ENCODE measurements at places on chromosomes 13 and 19.

GRCh38 chr13:68428292-68428691, 1198.2 kb upstream of the PCDH9 start:
- DNase-seq: no peak

GRCh38 chr19:58338825-58339558, 12.2 kb downstream of the ZSCAN22 start:
- DNase-seq: no peak

GRCh38 chr19:56306016-56306415, 8.6 kb downstream of the ZSCAN5A start:
- no peak for DNase-seq

DNA sequence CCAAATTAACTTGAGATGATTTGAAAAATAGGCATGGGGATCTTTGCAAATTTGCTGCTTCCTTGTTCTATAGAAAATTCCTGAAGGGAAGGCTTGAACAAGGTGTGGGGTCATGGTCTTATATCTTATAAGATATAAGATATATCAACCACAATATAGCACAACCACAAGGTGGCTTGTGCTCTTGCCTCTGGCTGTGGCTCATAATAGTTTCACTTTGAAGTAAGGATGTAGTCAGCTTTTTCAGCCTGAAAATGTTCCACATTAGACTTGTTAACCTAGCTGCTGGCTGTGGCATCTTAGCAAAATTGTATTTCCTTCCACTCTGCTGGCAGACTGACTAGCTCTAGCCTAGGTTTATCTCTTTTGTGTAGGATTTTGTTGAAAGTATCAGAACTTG, 169.7 kb downstream of the KLF5 start:
- DNase-seq: no peak

DNA sequence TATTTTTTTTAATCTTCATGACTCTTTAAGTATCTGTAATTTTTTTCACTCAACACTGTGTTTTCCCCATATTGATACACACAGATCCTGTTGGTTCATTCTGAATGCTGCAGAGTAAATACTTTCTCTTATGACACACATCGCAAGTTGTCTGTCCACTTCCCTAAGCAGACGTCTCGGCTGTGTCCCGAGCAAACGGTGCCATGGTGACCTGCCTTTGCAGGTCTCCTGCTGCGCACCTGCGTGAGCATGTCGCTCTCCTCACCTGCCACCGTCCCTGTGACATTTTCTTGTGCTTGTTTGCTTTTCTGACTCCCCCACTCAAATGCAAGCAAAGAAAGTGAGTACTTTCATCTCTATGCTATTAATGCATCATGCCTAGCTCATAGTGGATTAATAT, 57.8 kb downstream of the CCDC70 start:
- no peak for DNase-seq

DNA sequence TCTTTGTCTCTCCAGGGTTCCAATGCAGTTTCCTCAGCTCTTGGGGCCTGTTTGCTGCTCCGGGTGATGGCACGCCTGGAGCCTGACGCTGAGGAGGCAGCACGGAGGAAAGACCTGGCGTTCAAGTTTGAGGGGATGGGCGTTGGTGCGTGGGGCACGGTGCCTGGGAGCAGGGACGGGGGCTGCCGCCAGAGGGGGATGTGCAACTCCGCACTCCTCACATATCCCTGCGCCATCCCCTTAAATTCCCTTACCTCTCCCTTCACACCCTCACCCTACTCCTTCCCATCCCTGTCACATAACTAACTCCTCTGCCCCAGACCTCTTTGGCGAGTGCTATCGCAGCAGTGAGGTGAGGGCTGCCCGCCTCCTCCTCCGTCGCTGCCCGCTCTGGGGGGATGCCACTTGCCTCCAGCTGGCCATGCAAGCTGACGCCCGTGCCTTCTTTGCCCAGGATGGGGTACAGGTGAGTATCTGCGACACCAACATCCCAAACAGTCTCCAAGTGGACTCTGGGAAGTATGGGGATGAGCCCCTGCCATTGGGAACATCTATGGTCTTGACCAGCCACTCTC, 31.1 kb downstream of the TRPM4 start:
- DNase-seq: no peak

DNA sequence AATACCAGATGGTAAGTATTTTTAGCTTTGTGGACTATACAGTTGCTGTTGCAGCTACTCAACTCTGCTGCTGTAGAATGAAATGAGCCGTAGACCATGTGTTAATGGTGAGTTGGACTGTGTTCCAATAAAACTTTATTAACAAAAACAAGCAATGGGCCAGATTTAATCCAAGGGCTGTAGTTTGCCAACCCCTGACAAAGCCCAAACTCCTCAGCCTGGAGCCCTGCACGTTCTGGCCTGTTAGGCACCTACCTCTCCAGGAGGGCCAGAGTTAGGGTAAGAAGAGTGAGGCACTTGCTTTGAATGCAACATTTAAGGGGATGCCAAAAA, 36.7 kb upstream of the CD33 start:
- no peak for DNase-seq

DNA sequence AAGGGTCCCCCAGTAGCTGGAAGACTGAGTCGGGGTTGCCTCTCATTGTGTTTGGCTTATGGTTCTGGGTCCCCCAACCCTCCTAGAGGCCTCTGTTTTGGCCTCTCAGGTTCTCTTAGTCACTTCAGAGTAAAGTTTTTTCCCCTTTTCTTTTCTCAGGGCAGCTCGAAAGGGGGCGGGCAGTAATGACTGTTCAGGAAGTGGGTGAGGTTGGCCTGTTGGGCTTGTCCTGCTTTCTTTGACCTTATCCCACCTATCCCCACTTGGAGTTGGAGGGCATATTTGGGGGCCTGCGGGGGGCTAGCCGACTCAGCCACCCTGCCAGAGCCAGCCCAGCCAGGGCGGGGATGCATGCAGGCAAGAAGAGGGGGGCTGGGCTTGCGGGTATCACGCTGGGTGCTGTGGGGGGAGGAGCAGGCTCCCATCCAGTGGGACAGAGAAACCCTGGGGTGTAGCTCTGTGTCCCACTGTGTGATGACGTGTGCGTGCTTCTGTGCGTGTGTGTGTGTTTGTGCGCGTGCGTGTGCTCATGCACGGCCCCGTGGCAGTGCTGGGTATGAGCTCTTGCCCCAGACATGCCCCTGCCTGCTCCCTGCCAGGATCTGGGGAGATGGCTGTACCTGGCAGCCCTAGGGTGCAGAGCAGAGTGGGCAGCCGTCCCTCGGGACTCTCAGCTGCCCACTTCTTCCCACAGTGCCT, 1.4 kb downstream of the CIC start:
- no peak for DNase-seq

GRCh38 chr13:74450525-74450845, 316.3 kb upstream of the KLF12 start:
- DNase-seq: no peak

DNA sequence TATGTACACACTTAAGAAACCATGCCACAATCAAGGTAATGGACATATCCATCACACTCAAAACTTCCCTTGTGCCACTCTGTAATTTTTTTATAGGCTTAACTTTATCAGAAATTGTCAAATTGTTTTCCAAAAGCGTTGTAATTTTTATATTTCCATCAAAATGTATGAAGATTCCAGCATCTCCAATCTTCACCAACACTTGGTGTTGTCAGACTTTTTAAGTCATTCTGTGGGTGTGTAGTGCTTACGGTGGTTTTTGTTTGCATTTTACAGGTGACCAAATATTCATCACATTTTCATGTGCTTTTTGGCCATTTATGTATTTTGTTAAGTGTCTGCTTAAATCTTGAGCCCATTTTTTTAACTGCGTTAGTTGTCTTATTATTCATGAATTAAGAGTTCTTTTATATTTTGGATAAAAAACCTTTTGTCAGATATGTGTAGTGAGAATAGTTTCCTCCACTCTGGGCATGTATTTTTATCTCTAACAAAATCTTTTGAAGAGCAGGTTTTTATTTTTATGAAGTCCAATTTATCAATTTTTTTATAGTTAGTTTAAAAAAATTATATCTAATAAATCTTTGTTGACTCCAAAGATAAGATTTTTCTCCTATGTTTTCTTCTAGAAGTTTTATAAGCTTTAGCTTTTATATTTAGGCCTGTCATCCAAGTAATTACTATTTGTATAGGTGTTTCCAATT, 4.6 kb upstream of the ZNF45 start:
- no peak for DNase-seq

DNA sequence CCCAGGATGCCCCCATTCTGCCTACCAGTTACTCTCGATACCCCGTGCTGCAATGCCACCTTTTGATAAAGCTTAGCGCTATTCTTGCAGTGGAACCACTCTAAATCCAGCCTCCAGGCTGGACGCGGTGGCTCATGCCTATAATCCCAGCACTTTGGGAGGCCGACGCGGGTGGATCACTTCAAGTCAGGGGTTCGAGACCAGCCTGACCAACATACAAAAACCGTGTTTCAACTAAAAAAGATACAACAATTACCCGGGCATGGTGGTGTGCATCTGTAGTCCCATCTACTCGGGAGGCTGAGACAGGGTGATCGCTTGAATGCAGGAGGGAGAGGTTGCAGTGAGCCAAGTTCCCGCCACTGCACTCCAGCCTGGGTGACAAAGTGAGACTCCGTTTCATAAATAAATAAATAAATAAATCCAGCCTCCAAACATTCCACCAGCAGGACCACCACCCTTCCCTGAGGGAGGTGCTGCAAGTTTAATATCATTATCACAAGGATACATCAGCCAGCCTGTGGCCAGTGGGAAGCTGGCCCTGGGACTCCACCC, 27.7 kb downstream of the CYP2B6 start:
- no peak for DNase-seq

GRCh38 chr13:87678372-87678752, 7.2 kb downstream of the SLITRK5 start:
- no peak for DNase-seq

GRCh38 chr19:47406711-47407416, 12.5 kb downstream of the MEIS3 start:
- DNase-seq: no peak

DNA sequence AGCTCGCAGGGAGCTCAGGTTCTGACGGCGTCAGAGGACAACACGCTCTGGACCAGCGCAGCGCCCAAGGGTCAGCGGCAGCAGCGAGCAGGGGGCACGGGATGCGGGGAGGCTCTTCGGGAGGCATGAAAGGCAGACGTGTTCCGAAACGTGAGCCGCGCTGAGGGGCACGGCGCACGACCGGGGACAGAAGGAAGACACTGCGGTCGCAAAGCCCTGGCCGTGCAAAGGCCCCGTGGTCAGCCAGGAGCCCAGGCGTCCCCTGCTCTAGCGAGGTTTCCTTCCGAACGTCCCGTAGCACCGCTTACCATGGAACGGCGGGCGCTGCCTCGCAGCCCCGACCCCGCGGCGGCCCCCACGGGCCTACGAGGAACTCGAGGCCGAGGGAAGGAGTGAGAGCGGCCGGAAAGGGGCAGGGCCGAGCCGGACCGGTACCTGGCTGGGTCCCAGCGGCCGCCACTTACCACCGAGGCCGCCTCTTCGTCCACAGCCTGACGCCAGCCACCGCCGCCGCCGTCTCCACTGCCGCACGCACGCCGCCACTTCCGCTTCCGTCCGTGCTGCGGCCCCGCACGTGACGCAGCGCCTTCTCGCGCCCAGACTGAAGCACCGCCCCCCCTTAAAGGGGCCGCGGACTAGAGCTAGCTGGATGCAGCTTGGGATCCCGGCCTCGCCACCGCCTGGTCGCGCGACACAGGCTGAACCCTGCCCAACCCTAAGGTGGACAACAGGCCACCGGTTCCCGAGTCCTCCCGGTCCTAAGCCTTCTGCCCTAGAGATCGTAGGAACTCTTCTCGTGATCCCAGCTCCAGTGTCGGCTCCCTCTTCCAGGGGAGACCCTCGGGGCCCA, 9.4 kb downstream of the ABHD17A start:
- DNase-seq: peak; percentile 97

DNA sequence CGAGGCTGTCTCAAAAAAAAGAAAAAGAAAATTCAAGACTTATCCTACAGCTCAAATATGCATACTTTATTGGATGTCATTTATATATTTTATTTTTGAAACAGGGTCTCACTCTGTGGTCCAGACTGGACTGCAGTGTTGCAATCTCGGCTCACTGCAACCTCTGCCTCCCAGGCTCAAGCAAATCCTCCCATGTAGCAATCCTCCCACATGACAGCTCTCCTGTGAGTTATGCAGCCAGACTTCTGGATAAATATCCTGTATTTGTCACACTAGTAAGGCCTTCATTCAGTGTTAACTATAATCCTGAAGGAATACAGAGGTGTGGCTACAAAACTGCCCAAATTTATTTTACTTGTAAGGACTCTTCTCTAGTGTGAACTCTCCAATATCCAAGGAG, 7.2 kb downstream of the ZNF552 start:
- no peak for DNase-seq

DNA sequence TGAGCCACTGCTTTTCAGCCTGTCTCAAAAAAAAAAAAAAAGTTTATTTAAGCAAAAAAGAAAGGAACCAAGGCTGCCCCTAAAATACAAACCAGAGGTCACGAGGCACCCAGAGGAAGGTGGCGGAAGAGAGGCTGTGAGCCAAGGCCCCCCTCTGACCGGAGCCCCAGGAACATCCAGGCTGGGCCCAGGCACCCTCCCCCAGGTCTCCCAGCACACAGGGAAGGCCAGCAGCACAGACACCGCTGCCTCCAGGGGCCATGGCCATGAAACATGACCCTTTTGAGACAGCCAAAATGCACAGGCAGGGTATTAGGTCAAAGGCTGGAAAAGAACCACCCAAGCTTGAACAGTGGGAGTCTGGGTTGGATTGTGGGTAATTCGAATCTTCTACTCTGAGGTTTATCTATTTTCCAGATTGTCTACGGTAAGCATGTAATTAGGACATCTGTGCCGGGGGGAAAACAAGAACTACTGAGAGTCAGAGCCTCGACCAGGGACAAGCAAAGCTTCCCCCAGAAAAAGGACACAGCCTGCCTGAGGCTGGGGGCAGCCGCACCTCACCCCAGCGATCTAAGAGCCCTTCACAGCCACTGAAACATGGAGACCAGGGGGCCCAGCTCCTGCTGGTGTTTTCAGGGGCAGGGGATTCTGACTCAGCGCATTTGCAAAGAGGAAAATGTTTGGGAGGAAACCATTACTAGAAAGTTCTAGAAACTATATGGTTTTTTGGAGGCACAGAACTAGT, 8.4 kb downstream of the PEX11G start:
- DNase-seq: no peak

GRCh38 chr19:50003810-50004419, 21.3 kb downstream of the VRK3 start:
- no peak for DNase-seq

- DNase-seq: no peak
These were observed 3.4 kb downstream of the DNMT1 start for GRCh38 chr19:10191347-10191746.

GRCh38 chr13:93996481-93996880, 483.0 kb downstream of the DCT start:
- no peak for DNase-seq

GRCh38 chr19:45767881-45768654, 984 bp downstream of the SIX5 start:
- peak; percentile 84 for DNase-seq

DNA sequence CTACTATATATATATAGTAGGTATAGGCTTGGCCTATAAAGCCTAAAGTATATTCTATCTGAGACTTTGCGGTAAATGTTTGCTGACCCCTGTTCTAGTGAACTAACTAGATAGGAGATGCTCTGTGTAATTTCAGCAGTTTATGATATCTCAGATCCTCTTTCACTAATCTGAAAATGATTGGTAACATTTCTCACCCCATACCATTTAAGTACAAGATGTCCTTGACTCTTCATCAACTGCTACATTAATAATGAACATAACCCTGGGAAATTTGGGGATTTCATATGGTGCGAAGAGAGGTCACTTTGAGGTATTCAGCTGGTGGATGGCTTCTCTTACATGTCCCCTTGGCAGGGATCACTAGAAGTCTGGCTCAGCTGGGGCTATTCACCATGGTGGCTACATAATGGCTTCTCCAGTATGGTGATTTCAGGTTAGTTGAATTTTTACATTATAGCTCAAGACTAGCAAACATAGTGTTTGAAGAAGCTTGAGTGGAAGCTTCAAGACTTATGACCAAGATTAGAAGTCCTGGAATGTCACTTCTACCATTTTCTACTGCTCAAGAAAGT, 103.6 kb upstream of the MYCBP2 start:
- DNase-seq: no peak
